ENCODE measurements at places on chromosomes 7 and 10. TPM values are rescaled to one million over a fixed set of nuclear protein-coding genes. Genes with fewer than 3 reads are reported as not detected.

- DNase-seq, result no peak
Measured at GRCh38 chr7:135366843-135367508, 133.3 kb downstream of the STRA8 start.

DNA sequence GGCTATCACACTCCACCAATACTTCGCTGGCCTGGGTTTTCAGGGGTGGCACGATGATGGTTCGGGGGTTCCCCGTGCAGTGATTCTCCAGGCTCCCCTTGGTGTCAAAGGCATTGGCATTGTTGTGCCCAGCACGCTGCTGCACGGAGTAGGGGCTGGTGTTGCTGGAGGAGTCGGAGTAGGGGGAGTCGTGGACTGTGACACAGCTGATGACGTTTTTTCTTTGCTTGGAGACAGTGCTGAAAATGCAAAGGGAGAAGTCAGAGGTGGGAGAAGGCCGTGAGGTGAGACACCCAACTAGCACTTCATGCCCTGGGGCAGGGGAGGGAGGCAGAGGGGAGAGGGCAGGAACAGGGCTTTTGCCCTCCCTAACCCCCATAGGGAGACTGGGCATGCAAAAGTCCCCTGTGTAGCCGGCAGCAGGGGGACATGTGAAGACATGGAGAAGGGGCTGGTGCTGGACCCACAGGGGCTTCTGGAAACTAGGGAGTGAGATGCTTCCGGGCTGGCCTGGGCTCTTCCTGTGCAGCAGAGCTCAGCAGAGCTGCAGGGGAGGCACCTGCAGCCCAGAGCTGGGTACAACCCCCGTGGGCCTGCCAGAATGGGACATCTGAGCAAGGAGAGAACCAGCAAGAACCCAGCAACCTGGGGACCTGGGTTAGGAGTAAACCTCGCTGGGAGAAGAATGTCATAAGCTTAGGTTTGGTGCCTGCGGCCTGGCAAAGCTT, 60.5 kb downstream of the CLEC2L start:
- DNase-seq, result no peak

DNA sequence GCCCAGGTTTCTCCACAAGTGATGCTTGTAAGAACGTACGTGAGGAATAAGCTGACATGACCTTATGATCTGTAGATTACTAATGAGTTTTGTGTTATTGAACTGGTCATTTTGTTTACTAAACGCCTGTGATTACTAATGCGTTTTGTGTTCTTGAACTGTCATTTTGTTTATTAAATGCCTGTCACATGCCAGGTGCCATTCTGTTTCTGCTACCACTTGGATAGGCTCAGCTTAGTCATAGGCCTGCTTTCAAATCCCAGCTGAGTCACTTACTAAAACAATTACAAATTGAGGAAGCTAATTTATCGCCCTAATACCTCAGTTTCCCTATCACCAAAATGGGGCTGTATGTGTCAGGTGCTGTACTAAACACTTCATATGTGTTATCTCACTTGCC, 4.7 kb upstream of the HGF start:
- no peak for DNase-seq

DNA sequence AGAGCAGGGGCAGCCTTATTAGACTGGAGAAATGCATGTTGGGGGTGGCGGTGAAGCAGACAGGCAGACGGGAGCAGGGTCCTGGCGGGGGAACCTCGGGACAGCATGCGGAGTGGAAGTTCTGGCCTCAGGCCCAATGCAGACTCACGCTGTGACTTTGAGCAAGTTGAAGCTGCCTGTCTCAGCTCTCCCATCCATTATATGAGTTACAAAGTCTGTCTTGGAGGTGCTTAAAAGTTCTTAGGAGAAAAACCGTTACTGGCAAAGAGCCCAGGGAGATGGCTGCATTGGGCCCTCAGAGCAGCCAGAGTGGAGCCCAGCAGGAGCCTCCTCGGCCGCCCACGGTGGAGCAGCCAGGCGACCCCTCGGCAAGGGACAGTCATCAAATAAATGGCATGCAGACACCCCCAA, 509.5 kb downstream of the PLXNA4 start:
- no peak for DNase-seq

DNA sequence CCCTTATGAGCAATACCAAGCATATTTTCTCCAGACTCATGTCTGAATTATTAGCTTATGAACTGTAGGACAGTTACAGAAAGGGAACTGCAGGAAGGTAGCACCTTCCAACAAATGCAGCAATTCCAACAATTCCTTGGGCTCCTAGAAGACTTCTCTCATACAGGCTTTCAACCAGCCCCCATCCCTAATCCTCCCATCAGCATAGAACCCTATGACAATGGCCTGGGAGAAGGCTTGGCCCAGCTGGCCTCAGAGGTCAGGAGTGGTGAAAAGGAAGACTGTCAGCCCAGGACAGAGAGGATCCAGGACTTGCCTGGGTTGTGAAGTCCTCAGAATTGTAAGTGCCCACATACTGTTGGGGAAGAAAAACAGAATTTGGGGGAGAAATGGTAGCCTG, 5.9 kb downstream of the VPS41 start:
- DNase-seq, result no peak

GRCh38 chr10:125213541-125214282, 53.3 kb upstream of the CTBP2 start:
- no peak for DNase-seq

DNA sequence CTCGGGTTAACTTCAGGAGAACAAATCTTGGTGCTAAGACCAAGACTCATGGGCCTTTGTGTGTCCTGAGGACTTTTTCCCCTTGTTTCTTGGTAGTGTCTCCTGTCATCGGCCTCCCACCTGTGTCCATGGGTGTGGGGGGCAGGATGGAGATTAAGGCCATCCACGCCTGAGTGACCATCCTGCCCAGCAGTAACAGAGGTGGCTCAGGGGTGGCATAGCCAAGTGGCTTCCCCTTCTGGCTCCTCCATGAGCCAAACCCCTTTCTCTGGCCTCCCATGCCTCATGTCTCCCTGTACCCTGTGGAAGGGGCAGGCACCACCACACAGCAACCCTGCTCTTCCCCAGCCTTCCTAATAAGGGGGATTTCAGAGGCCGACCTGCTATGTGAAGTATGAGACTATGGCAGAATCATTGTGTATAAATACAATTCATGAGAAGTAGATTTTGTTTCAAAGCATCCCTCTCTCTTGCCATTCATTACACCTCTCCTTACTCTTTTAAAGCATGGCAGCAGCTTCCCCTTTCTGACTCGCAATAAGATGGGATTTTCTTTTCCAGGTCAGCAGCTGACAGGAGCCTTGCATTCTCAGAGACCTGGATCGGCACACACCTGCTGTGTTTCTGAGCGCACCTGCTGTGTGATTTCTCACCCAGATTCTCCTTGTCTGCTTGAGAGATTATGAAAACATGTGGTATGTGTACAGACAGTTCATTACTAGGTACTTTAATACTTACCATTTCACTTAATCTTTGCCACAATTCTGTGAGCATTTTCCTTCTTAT, 102.5 kb downstream of the XPNPEP1 start:
- DNase-seq, result no peak

DNA sequence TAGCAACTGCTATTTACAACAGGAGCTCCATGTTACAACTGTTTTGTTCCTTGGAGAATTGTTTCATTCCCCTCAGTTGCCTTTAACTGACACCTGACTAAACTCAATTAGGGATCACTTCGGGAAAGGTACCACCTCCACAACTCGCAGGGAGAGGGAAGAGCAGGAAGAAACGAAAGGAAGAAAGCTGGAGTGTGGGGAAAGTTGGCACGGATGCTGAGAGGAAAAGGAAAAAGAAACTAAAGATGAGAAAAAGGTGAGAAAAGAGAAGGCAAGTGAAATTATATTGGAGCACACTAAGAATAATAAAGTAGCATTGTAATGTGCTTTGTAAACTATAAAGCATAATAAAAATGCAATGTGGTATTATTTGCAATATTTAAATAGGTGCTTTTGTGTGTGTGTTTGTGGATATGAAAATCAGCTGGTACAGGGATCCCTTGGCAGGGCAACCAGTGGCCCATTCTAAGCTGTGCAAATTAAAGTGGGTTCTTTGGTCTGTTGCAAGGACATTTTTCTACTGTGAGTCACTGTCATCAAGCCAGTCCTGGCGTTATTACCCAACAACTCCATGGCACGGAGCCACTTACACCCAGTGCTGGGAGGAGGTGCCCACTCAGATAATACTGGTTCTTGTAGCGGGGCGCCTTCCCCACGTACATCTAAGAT, 45.9 kb downstream of the HIPK2 start:
- DNase-seq, result no peak

GRCh38 chr10:112250555-112250954, 32.6 kb upstream of the TECTB start:
- no peak for DNase-seq

DNA sequence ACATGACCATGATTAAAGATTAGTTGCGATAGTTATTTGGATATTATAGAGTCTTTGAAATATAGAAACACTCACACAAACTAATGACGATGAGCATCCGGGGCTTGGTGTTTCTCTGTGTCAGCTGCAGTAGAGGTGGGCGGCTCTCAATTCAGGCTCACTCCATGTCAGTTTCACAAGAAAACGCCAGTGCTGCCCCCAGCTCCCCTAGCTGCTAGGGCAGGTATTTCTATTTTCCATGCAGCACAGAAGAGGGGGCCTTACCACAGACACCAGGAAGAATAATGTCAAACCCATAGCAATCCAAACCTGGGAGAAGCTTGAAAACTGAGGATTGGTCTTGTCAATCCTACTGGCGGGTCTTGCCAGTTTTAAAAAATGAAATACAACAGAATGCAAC, 197.1 kb downstream of the PHTF2 start:
- no peak for DNase-seq

DNA sequence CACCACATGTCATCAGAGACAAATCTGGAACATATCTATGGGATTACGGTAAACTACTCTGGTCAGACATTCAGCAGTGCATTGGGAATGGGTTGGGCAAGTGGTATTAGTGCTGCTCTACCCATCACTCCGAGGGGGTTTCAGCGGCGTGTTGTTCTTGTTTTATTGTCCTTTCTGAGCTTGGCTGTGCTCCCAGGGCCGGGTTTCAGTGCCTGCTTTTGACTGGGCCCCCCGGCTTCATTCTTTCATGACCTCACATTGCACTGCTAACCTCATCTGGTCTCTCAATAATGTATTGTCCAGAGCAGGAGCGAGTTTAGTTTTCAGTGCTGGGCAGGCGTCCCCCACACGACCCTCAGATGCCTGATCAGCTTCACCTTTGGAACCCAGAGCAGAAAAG, 364.6 kb downstream of the PAXIP1 start:
- no peak for DNase-seq

GRCh38 chr7:94510582-94511496, 1.2 kb downstream of the CASD1 start:
- no peak for DNase-seq

DNA sequence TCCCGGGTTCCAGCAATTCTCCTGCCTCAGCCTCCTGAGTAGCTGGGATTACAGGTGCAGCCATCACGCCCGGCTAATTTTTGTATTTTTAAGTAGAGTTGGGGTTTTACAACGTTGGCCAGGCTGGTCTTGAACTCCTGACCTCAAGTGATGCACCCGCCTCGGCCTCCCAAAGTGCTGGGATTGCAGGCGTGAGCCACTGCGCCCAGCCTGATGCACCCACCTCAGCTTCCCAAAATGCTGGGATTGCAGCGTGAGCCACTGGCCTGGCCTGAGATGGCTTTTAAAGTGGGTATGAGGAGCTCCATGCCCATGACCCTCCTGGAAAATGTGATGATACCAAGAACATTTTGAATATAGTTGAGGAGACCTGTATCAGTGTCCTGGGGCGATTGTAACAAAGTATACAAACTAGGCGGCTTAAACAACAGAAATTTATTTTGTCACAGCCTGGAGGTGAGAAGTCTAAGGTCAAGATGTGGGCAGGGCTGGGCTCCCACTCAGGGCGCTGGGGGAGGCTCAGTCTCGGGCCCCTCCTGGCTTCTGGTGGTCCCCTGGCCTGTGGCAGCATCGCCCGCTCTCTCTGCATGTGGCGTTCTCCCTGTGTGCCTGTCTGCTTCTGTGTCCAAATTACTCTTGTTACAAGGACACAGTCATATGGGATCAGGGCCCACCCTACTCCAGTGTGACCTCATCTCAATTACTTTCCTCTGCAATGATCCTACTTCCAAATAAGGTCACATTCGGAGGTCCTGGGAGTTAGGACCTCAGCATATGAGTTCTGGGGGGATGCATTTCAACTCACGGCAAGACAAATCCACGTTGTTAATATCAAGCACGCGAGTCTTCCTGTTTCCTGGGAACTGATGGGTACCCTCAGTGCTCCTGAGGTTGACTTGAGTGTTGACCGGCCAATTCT, 108.8 kb downstream of the ACTR3B start:
- peak; percentile 70 for DNase-seq

GRCh38 chr7:22192801-22193200, 164.2 kb downstream of the RAPGEF5 start:
- no peak for DNase-seq

DNA sequence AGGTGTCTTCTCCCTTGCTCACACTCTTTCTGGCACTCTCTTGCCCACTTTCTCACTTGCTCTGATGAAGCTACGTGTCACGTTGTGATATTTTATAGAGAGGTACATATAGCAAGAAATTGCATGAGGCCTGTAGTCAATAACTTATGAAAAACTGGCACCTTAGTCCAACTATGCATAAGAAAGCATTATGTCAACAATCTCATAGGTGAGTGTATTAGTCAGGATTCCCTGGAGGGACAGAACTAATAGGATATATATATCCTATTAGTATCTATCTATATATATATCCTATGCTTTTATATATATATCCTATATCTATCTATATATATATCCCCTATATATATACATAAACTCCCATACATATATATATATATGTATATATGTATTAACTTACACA, 18.8 kb upstream of the MDFIC start:
- no peak for DNase-seq

DNA sequence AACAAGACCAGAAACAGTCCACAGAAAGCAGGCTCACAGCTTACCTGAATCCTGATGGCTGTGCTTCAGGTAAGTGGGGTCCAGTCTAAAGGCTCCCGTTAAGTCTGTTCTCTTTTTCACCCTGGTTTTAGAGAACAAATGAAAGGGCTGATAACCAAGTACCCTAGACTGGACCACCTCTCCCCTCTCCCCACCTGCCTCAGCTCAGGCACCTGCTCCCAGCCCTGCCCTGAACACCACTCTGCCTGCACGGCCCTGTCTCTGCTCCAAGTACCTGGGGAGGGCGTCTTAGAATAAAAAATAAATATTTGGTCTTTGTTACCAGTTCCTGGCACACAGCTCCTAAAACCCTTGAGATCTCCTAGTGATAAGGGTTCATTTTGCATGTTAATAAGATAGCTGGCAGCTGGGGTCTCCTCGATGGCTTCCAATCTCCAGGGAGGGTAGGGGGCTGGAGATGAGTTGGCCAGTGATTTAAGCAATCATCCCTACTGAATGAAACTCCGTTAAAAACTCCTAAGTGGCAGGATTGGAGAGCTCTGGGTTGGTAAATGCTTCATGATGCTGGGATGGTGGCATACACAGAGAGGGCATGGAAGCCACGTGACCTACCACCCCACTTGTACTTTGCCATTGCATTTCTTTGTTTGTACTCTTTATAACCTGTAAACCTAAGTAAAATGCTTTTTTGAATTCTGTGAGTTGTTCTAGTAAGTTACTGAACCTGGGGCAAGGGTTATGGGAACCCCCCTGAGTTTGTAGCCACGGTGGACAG, 29.8 kb upstream of the FIGNL1 start:
- DNase-seq, result no peak

Gene TMEM130
- total RNA-seq, result 0.30 TPM

Gene VKORC1L1
- total RNA-seq, result 18.7 TPM

Gene PNLIPRP2
- total RNA-seq, result not detected

Gene HMX2
- total RNA-seq, result not detected

Gene VIPR2
- total RNA-seq, result 23.2 TPM

Gene LRRTM3
- not detected for total RNA-seq

Gene FAM20C
- 30.2 TPM for total RNA-seq

Gene DOCK4
- total RNA-seq, result 18.5 TPM

Gene GSAP
- total RNA-seq, result 7.2 TPM

Gene TYW1B
- total RNA-seq, result 0.92 TPM

All from cardiac septum (tissue), 1 donor.